ENCODE measurements at places on chromosomes 16 and 17.

- DNase-seq: no peak
These were observed 4.4 kb downstream of the STX8 start for GRCh38 chr17:9571201-9571600.

DNA sequence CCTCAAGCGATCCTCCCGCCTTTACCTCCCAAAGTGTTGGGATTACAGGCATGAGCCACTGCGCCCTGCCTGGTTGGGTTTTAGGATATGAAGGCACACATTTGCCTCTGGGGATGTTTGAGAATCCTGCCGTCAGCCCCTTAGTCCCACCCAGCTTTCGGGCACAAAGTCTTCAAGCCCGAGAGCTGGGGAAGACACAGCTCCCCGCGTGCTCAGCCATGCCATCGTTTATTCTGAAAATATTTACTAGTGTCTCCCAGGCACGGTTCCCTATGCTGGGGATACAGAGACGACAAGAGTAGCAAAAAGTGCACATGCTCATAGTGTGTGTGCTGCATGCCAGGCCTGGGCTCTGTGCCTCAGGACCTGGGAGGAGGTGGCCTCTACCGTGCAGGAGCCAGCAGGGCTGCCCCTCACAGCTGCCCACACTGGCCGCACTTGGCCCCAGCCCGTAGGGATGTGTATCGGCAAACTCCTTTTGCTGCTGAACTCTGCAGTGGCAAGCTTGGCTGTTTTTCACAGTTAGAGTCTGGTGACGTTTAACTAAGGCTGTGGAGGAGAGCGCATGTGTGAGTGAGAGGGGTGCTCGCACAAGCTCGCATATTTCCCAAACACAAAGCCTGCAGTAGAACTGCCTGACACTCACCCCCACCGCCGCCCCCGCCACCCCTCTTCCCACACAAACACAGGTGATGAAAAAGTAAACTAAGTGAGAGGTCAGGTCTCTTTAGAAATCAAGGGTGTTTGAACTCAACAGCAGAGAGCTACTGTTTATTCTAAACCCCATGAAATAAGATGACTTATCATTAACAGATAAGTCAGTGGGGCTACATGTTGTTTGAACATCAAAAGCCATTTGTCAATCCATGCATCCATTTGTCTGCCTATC is 266.4 kb downstream of the MRTFB start:
- DNase-seq: no peak

DNA sequence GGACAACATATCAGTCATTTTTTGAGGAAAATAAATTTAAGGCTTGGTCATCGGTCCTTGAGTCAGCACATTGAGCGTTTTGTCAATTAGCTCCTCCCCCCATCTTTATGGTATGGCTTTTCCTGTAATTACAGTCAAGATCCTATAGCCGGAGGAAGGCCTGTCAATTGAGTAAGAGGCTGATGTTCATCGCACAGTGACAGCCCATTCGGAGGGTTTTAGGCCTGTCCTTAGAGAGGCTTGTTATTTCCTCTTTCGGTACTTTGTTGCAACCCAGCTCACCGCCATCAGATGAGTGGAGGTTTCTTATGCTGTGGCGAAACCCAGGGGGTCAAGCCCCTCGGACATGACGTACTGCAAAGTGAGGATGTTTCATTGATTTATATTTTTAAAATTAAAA is 395.2 kb downstream of the WWOX start:
- DNase-seq: no peak

GRCh38 chr17:17269926-17270773 is 10.9 kb downstream of the COPS3 start:
- no peak for DNase-seq

- DNase-seq: peak; percentile 12
These were observed 1.1 kb downstream of the CRAMP1 start for GRCh38 chr16:1613211-1613622.
